ENCODE measurements at places on chromosomes 7 and 10. TPM values are rescaled to one million over a fixed set of nuclear protein-coding genes. Genes with fewer than 3 reads are reported as not detected.
A peak's percentile ranks its signal among the peaks of the same experiment; 100 is the strongest.

Gene STAG3
- total RNA-seq, result 0.07 TPM

Gene LRRTM3
- total RNA-seq, result 0.12 TPM

Gene PDE6C
- not detected for total RNA-seq

DNA sequence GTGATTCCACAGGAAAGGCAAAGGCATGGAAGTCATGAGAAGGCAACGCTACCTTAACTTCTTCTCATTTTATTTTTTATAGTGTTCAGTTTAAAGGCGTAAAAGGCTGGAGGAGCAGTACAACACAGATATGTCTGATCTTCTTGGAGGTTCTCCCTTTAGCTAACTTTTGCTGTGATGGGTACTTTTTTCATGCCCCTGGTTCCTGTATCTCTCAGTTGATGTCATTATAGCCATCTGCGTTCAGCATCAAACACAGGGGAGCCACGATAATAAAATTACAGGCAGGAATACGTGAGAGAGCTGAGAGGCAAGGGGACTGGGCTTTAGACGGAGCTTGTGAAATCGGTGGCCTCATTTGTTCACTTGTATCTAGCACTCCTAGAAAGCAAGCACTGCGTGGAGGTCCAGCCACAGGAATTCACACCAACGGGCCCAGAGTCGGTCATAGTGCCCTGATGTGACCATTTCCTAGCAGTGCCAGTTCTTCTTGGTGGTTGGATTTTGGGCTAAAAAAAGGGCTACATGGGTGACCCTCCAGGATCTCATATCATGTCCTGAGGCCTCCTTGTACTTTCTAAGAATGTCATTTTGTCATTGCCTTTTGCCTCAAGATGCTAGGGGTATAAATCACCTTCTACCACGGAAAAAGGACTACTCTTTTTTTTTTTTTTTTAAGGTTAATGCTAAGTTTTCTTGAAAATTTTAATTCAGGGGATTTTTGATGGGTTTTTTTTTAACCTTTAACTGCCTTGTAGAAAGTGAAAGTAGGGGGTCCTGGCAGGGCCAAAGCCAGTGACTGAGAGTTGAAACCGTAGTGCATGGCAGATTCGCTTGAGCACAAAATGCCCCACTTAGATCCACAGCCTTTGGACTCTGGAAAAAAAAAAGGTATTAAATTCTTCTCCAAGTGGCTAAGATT, 191.5 kb downstream of the CELF2 start:
- H3K4me1 ChIP-seq, result no peaks in the 10 kb centered on the region
- DNase-seq, result no peak
- H3K36me3 ChIP-seq, result no peaks in the 10 kb centered on the region
- no peak overlapping the region for H3K27ac ChIP-seq
- H3K4me3 ChIP-seq, result no peak overlapping the region

- H3K36me3 ChIP-seq, result no peaks in the 10 kb centered on the region
- no peak overlapping the region for H3K27ac ChIP-seq
Measured at GRCh38 chr7:149753375-149754233, 19.8 kb downstream of the ZNF467 start.

- no peaks in the 10 kb centered on the region for H3K27me3 ChIP-seq
- H3K4me1 ChIP-seq, result no peaks in the 10 kb centered on the region
- H3K4me3 ChIP-seq, result no peak overlapping the region
- no peaks in the 10 kb centered on the region for H3K36me3 ChIP-seq
Measured at GRCh38 chr7:66082886-66083415, 7.3 kb downstream of the ASL start.

- no peaks in the 10 kb centered on the region for H3K27me3 ChIP-seq
- H3K27ac ChIP-seq, result no peak overlapping the region
- no peaks in the 10 kb centered on the region for H3K4me1 ChIP-seq
- no peaks in the 10 kb centered on the region for H3K36me3 ChIP-seq
- no peak overlapping the region for H3K4me3 ChIP-seq
Measured at GRCh38 chr10:130998642-130999041, 312.9 kb downstream of the TCERG1L start.

- no peaks in the 10 kb centered on the region for H3K27me3 ChIP-seq
- no peak for DNase-seq
- H3K36me3 ChIP-seq, result peaks cover 18% of the 10 kb centered on the region
- peak overlapping the region; percentile 77 for H3K4me3 ChIP-seq
- no peak overlapping the region for H3K27ac ChIP-seq
Measured at GRCh38 chr10:43607199-43607573, 948 bp downstream of the ZNF485 start.

DNA sequence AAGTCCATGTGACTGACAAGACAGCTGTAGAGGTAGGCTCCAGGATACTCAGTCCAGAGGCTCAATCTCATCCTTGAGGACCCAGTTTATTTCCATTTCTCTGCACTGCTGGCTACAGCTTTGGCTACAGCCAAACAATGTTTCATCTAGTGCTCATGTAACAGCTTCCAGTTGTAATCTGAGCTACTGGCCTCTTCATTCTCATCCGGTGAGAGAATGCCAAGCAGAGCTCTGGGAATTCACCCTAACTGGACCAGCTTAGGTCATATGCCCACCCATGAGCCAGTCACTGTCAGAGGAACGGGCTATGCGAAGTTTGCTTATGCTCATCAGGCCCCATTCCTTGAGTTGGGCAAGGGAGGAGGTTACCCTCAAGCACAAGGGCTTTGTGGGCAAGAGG, 192.9 kb downstream of the EVX1 start:
- no peak overlapping the region for H3K4me3 ChIP-seq
- peaks cover 13% of the 10 kb centered on the region for H3K4me1 ChIP-seq
- no peak overlapping the region for H3K27ac ChIP-seq
- H3K36me3 ChIP-seq, result no peaks in the 10 kb centered on the region
- peak; percentile 48 for DNase-seq

- H3K4me3 ChIP-seq, result no peak overlapping the region
- H3K4me1 ChIP-seq, result peaks cover 56% of the 10 kb centered on the region
Measured at GRCh38 chr7:116438267-116438666, 61.3 kb upstream of the CAV2 start.

DNA sequence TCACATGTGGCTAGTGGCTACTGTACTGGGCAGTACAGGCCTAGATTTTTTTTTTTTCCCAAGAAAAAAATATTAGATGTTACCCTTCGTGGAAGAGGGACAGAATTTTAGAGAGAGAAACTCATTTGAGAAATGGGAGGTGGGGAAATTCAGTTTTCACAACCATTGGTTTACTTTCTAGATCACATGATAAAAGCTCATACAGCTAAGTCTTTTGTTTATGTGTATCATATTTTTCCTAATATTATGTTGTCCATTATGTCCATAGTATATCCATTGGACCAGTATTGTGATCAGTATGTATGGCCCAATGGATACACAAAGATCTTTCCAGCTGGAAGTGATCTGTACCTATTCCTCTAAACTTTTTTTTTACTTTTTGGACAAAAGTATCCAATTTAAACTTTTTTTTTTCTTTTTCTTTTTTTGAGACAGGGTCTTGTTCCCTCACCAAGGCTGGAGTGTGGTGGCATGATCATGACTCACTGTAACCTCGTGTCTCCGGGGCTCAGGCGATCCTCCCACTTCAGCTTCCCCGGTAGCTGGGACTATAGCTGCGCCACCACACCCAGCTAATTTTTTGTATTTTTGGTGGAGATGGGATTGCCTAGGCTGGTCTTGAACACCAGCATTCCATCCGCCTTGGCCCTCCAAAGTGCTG, 4.1 kb downstream of the CALU start:
- peaks cover 18% of the 10 kb centered on the region for H3K36me3 ChIP-seq
- no peak overlapping the region for H3K27ac ChIP-seq
- H3K4me1 ChIP-seq, result peaks cover 38% of the 10 kb centered on the region
- no peaks in the 10 kb centered on the region for H3K27me3 ChIP-seq

DNA sequence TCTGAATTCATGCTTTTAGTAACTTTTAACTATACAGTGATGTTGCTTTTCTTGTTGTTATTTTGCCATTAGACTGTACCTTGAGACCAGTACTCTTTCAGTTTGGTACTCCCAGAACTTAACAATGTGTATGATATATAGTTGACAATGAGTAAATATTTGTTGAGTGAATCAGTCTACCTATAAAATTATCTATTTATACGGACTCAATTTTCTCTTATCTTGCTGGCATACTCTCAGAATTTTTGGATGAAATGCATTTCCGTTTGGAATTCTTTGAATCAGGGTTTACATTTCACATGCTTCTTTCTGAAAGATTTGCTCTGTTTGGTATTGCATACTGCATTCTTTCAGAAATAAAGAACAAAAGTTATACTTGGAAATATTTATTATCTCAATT, 47.8 kb upstream of the LRRC17 start:
- H3K27ac ChIP-seq, result peak overlapping the region; percentile 62
- no peak overlapping the region for H3K4me3 ChIP-seq
- H3K27me3 ChIP-seq, result no peaks in the 10 kb centered on the region
- H3K36me3 ChIP-seq, result no peaks in the 10 kb centered on the region
- peak; percentile 86 for DNase-seq
- H3K4me1 ChIP-seq, result peaks cover 27% of the 10 kb centered on the region

GRCh38 chr10:67385566-67385965, 310.4 kb downstream of the CTNNA3 start:
- H3K27me3 ChIP-seq, result peaks cover 24% of the 10 kb centered on the region
- H3K4me1 ChIP-seq, result no peaks in the 10 kb centered on the region
- H3K4me3 ChIP-seq, result no peak overlapping the region
- no peak overlapping the region for H3K27ac ChIP-seq

Data from PC-3 (cell line).